ENCODE measurements at places on chromosomes 5 and 9.

- no peak for DNase-seq
Measured at GRCh38 chr9:116656501-116656971, 30.6 kb upstream of the TRIM32 start.

GRCh38 chr5:160496784-160497183, 75.1 kb downstream of the PTTG1 start:
- no peak for DNase-seq

DNA sequence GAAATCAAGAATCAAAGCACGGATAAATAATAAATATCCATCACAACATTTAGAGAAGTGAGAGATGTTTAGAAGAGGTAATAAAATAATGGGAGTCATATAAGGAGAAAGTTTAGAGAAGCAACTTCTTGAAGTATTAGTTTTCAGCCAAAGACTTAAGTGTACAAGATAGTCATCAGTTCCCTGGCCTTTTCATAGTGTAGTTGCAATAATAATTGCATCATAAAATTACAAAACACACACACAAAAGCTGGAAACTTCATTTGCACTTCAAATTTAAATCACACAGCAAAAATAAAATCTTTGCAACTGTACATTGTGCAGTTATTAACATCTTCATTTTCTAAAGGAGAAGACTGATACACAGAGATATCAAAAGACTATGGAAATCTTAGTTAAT, 319.1 kb upstream of the RGMB start:
- no peak for DNase-seq

GRCh38 chr9:20384642-20385041, 237.7 kb downstream of the MLLT3 start:
- DNase-seq = no peak

DNA sequence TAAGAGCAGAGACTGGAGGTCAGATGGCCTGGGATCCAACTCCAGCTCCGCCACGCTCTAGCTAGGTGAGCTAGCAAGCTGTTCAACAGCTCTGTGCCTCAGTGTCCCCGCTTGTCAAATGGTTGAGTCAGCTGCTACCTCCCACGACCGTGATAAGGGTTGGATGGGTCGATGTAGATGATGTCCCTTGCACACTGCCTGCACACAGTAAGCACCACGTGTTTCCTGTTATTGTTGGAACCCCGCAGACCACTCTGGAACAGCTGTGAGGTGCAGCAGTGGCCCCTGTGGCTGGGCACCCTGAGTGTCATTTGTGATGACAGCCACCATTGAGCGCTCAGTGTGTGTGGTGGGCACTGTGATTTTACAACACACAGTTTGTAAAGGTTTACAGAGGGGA, 54.0 kb upstream of the CTSL start:
- no peak for DNase-seq

DNA sequence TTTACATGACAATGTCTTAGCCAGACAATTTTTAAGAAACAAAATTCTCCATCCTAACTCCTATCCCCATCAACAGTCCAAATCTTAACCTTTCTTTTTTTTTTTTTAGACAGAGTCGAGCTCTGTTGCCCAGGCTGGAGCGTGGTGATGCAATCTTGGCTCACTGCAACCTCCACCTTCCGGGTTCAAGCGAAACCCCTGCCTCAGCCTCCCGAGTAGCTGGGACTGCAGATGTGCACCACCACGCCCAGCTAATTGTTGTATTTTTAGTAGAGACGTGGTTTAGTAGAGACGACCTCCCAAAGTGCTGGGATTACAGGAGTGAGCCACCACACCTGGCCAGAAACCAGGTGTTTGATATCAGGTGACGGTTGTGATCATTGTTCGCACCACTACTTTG, 10.2 kb downstream of the ABL1 start:
- no peak for DNase-seq

DNA sequence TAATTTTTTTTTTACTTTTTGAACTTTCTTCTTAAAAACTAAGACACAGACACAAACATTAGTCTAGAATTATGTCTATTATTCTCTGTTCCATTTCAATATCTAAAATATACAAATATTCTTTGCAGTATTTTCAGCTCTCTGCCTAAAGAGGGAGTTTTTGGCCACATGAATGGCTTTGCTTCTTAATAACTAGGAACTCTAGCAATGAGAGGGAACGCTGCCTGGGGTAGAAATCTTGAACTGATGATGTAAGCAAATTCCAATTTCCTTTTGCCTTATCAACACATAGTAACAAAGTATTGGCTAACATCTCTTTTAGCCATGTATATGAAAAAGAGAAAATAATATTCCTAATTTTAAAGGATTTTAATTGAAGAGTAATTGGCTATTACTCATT, 51.9 kb downstream of the SLC25A46 start:
- peak; percentile 62 for DNase-seq

DNA sequence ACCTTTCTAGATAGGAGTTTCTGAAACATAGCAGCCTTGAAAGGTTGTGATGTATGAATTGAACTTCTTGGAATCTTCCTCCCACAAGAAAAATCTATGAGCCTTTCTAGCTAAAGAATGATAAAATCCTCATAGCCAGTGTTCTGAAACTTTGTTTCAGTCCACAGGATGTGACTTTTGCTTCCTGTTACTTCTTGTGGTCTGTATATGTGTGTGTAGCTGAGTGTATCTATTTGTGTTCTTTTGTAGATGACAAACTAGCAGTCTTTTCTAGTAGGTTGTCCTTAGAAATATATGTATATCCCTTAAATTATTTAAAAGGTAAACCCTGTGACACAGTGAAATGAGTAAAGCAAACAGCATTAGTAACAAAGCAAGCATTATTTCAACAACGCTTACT, 188.8 kb downstream of the MRPS30 start:
- peak; percentile 60 for DNase-seq

- peak; percentile 62 for DNase-seq
Measured at GRCh38 chr9:116238776-116239340, 85.3 kb downstream of the PAPPA start.

DNA sequence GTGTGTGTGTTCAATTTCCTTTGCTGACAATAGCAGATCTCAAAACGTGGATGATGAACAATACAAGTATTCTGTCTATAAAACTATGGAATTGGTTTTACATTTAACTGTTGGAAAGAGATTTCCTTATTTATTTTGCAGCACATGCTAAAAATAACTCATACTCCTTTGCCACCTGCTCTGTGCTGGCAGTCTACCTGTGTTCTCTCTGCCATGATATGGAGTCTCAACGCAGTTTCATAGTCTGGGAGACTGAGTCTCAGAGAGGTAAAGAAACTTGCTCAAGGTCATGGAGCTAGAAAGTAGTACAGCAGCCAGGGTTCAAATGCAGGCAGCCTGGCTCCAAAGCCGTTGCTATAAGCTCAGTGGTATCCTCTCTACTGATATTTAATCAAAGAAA, 466.0 kb upstream of the DAP start:
- no peak for DNase-seq

Measured in NCI-H226 (cell line).